Esophagus squamous epithelium (tissue), 5 donors: ENCODE measurements at places on chromosomes 2 and 18. TPM values are rescaled to one million over a fixed set of nuclear protein-coding genes. Genes with fewer than 3 reads are reported as not detected.

TLX2 gene
- total RNA-seq: not detected

GRB14 gene
- total RNA-seq: 1.2 TPM

ASB18 gene
- total RNA-seq: not detected

RNF152 gene
- total RNA-seq: 23.1 TPM

WDR35 gene
- total RNA-seq: 0.83 TPM

COLEC11 gene
- 2.3 TPM for total RNA-seq

DIPK1C gene
- not detected for total RNA-seq

- H3K27ac ChIP-seq: no peak overlapping the region
- H3K27me3 ChIP-seq: no peaks in the 10 kb centered on the region
- H3K4me3 ChIP-seq: no peak overlapping the region
- H3K36me3 ChIP-seq: no peaks in the 10 kb centered on the region
- H3K4me1 ChIP-seq: peaks cover 9% of the 10 kb centered on the region
These were observed 149.8 kb downstream of the FAM210A start for GRCh38 chr18:13576598-13576997.

DNA sequence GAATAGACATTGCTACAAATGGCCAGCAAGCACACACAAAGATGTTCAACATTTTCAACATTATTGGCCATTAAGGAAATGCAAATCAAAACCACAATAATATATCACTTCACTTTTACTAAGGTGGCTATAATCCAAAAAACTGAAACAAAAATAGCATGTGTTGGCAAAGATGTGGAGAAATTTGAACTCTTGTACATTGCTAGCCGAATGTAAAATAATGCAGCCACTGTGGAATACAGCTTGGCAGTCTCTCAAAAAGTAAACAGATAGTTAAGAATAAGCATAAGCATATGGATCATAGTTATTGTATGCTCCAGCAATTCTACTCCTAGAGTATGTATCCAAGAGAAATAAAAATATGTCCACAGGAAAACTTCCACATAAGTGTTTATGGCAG, 192.5 kb downstream of the EN1 start:
- H3K36me3 ChIP-seq: no peaks in the 10 kb centered on the region
- H3K4me1 ChIP-seq: no peaks in the 10 kb centered on the region
- H3K27me3 ChIP-seq: no peaks in the 10 kb centered on the region
- no peak overlapping the region for H3K27ac ChIP-seq
- DNase-seq: no peak

DNA sequence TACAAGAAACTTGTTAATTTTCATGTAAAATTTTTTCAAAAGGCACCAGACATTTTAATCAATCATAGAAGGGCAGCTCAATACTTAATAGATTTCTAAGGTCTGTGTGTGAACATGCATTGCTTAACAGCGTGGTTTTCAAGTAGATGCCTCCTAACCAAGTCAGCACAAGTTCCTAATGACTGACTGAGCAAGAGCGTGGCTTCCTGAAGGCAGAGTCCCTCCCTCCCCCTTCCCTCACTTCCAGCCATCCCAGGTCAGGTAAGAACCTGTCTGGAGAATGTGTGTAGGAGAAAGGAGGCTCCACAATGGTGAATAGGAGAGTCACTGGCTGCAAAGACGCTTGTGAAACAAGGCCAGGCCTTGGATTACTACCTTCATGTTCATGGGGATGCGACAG, 33.5 kb upstream of the DAPL1 start:
- H3K27me3 ChIP-seq: no peaks in the 10 kb centered on the region
- no peaks in the 10 kb centered on the region for H3K36me3 ChIP-seq
- no peaks in the 10 kb centered on the region for H3K4me1 ChIP-seq
- peak overlapping the region; percentile 63 for H3K27ac ChIP-seq

DNA sequence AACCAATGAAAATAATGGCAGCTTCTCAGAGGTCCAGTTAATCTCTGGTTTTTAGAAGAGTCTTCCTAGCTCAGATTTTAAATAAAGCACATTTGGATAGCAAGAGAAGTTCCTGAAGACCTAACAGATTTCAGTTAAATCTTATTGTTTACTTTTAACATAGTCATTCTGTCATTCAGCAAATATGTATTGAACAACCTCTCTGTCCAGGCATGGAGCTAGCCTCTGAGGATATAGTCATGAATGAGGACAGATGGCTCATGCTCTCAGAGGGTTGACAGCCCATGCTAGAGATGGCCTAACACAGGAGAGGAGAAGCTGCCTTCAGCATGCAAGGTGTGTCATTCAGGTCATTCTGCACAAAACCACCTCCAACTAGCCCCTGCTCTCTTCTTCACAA, 6.2 kb downstream of the CCBE1 start:
- no peaks in the 10 kb centered on the region for H3K4me1 ChIP-seq
- H3K27me3 ChIP-seq: no peaks in the 10 kb centered on the region
- no peak overlapping the region for H3K4me3 ChIP-seq
- H3K36me3 ChIP-seq: no peaks in the 10 kb centered on the region
- no peak for DNase-seq

- no peaks in the 10 kb centered on the region for H3K27me3 ChIP-seq
- H3K4me1 ChIP-seq: no peaks in the 10 kb centered on the region
- no peak overlapping the region for H3K27ac ChIP-seq
- no peaks in the 10 kb centered on the region for H3K36me3 ChIP-seq
These were observed 1894.5 kb upstream of the CELF4 start for GRCh38 chr18:39460136-39460535.

DNA sequence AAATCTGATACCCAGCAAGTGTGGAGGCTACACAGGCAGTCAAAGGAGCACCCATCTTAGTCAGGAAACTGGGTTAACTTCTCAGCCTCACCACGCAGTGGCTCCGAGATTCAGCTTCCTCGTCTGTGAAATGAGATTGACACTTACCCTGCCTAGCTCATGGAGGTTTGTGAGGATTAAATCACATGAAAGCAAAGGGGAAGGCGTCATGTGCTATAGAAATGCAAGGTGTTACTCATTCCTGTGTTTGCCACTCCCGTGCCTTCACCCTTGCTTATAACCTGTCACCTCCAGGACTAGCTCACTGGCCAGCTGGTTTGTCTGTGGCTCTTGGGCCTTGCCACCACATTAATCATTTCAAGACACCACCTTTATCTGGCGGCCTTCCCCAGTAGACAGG, 118.9 kb upstream of the FOSL2 start:
- H3K4me3 ChIP-seq: no peak overlapping the region
- DNase-seq: no peak
- H3K27me3 ChIP-seq: no peaks in the 10 kb centered on the region
- no peaks in the 10 kb centered on the region for H3K36me3 ChIP-seq

- peak overlapping the region; percentile 87 for H3K4me3 ChIP-seq
- no peaks in the 10 kb centered on the region for H3K36me3 ChIP-seq
- no peaks in the 10 kb centered on the region for H3K27me3 ChIP-seq
- no peak for DNase-seq
- no peaks in the 10 kb centered on the region for H3K4me1 ChIP-seq
These were observed 494 bp downstream of the HNRNPLL start for GRCh38 chr2:38602136-38602731.

GRCh38 chr2:223779877-223780276, 57.5 kb downstream of the AP1S3 start:
- H3K27ac ChIP-seq: no peak overlapping the region
- no peak overlapping the region for H3K4me3 ChIP-seq
- DNase-seq: no peak
- H3K27me3 ChIP-seq: no peaks in the 10 kb centered on the region

DNA sequence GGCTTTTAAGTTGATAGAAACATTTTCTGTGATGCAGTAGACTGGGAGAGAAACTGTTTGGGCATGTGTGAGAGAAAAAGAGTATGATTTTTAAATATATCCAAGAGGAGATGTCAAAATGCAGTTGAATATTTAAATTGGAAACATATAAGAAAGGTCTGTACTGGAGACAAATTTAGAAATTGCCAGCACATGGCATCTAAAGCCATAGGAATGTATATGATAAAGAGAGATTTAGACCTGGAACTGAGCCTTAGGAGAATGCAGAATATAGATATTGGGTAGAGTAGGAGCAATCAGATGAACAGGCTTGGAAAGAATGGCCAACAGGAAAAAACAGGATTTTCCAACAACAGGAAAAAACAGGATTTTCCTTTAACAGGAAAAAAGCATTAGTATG, 680.8 kb downstream of the MBD2 start:
- no peaks in the 10 kb centered on the region for H3K27me3 ChIP-seq
- DNase-seq: no peak
- no peak overlapping the region for H3K27ac ChIP-seq

DNA sequence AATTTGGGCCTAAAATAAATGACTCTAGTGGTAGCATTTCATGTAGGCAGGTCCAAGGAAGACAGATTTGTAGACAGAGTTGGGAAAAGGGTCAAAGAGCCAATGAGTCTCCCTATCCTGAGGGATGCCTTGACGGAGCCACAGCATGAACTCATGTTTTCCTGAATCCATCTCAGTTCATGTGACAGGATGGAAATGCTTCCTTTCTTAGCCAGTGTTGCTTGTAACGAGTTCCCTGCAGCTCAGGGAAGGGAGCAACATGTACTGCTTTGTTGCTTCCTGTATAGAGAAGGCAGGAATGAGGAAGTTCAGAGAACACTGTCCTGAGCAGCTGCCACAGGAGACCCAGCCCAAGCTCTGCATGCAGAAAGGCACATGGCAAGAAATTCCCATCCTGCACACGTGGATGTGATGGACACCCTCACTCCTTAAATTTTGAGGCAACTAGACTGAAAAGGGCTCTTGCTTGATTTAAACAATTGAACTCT, 27.9 kb downstream of the TMEM17 start:
- H3K27ac ChIP-seq: peak overlapping the region; percentile 76
- H3K4me3 ChIP-seq: no peak overlapping the region
- H3K36me3 ChIP-seq: no peaks in the 10 kb centered on the region
- DNase-seq: no peak
- peaks cover 61% of the 10 kb centered on the region for H3K4me1 ChIP-seq
- H3K27me3 ChIP-seq: no peaks in the 10 kb centered on the region

GRCh38 chr2:56537756-56538155, 354.0 kb downstream of the CCDC85A start:
- no peak overlapping the region for H3K4me3 ChIP-seq
- no peak overlapping the region for H3K27ac ChIP-seq
- no peaks in the 10 kb centered on the region for H3K27me3 ChIP-seq
- H3K36me3 ChIP-seq: no peaks in the 10 kb centered on the region
- no peak for DNase-seq

- H3K27me3 ChIP-seq: no peaks in the 10 kb centered on the region
- H3K4me3 ChIP-seq: no peak overlapping the region
- DNase-seq: no peak
- no peak overlapping the region for H3K27ac ChIP-seq
- H3K4me1 ChIP-seq: no peaks in the 10 kb centered on the region
- no peaks in the 10 kb centered on the region for H3K36me3 ChIP-seq
These were observed 110.0 kb downstream of the KCNE4 start for GRCh38 chr2:223161873-223162458.

DNA sequence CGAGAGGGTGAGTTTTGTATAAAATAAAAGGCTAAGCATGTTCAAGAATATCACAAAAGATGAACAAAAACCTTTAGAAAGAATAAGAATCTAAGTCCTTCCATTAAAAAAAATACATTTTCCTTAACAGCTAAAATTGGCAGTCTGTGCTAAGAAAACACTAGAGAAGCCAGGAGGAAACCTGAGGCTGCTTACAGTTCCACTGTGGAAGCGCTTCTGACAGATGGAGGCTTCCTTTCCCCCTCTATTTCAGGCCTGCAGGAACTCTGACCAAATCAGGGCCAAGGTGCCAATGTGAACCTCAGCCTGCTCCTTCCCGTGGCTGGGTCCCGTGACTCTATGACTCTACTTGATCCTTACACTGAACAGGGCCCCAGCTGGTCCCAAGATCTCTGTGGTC, 108.1 kb upstream of the ARHGAP28 start:
- no peaks in the 10 kb centered on the region for H3K27me3 ChIP-seq
- peaks cover 27% of the 10 kb centered on the region for H3K4me1 ChIP-seq
- no peak overlapping the region for H3K27ac ChIP-seq
- no peak overlapping the region for H3K4me3 ChIP-seq
- DNase-seq: no peak

DNA sequence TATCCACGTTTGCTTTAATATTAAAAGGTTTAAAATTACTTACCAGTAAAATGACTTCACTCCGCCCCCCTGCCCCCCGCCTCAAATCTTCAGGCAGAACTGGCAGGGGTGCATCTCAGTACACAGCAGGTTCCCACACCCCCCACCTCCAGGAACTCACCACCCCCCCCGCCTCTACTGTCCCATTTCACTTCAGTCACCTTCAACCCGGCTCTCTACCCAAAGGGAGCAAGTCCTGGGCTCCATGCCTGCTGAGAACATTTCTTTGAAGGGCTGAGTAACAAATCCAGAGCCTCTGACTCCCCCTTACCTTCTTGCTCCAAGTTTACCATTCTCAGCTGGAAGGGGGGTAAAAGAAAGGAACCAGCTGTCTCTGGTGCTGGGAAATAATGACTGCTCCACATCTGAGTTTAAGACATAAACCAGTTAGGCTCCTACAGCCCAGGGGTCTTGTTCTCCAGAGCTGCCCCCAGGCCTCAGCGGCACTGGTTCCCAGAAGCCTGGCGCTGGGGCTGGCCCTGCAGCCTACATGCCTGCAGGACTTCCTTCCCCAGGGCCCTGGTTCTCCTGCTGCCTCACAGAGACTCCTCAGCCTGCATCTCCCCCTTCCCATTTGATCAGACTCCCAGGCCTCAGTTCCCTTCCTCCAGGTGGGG, 42.8 kb downstream of the DNMT3A start:
- no peak for DNase-seq
- H3K4me1 ChIP-seq: peaks cover 30% of the 10 kb centered on the region
- H3K27ac ChIP-seq: no peak overlapping the region
- H3K27me3 ChIP-seq: no peaks in the 10 kb centered on the region
- no peaks in the 10 kb centered on the region for H3K36me3 ChIP-seq
- H3K4me3 ChIP-seq: no peak overlapping the region

DNA sequence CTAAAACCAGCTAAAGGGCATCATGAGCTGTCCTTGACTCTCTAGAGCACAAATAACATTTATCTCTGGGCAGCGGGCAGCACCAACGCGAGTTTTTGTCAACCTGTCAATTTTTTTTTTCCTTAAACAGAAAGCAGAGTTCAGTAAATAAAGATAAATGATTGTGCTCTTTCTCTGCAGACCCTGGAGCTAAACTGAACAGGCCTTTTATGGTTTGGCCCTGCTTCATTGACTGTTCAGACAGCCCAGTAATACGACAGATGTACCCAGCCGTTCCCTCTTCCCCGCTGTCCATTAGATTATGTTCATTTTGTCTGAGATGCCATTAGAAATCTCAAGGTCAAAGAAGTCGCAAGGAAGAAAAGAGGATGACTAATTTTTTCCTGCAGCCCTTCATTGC, 280.5 kb upstream of the PIK3C3 start:
- no peaks in the 10 kb centered on the region for H3K36me3 ChIP-seq
- H3K4me1 ChIP-seq: no peaks in the 10 kb centered on the region
- no peak overlapping the region for H3K27ac ChIP-seq
- no peak overlapping the region for H3K4me3 ChIP-seq

DNA sequence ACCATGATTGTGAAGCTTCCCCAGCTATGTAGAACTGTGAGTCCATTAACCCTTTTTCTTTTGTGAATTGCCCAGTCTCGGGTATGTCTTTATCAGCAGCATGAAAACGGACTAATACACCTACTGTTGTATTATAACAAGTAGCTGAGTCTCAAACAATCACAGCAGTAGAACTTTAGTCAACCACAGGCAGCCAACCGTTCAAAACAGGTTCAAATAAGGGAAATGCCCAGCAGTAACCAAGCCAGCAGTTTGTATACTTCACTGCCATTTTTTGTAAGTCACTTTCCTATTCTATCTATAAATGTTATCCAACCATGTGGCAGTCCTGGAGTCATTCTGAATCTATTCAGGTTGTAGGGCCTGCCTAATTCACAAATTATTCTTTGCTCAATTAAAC, 1560.6 kb upstream of the SLC39A10 start:
- no peak overlapping the region for H3K27ac ChIP-seq
- no peaks in the 10 kb centered on the region for H3K4me1 ChIP-seq
- no peaks in the 10 kb centered on the region for H3K36me3 ChIP-seq

GRCh38 chr2:224151680-224152310, 112.7 kb upstream of the SERPINE2 start:
- no peaks in the 10 kb centered on the region for H3K36me3 ChIP-seq
- H3K27ac ChIP-seq: no peak overlapping the region
- no peaks in the 10 kb centered on the region for H3K27me3 ChIP-seq
- no peak for DNase-seq
- no peak overlapping the region for H3K4me3 ChIP-seq
